ENCODE measurements at places on chromosomes 1 and 21.

DNA sequence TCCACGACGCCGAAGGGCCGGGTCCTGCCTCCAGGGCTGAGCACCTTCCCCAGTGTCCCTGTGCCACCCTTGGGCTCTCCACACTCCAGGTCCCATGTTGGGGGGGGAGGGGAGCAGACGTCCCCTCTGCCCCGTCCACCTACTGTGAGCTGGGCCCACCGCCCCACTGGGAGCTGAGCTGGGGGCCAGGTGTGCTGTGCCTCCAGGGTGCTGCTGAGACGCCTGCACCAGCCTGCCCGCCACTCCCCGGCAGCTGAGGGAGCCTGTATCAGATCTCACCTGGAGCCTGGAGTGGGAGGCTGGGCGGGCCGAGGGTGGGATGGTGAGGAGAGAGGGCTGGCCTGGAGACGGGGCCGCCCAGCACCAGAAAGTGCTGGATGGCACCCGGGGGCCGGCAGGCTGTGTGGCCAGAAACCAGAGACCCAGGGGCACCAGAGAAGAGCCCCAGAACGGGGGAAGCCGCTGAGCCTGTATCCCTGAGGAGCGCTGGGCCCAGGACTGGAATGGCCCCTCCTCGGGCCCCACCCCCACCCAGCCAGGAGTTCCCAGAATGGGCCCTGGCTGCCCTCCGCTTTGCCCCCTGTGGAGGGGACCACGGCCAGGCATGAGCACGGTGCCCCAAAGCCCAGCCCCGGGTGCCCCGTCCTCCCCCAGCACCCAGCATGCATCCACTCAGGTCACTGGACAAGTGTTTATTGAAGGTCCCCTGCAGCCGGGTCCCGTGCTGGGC lies 3.4 kb downstream of the TNFRSF18 start:
- no peak for DNase-seq

- DNase-seq, result no peak
Measured at GRCh38 chr1:25255706-25256577, 8.7 kb upstream of the RSRP1 start.

GRCh38 chr1:232438476-232438875 lies 191.5 kb downstream of the SIPA1L2 start:
- DNase-seq, result no peak

DNA sequence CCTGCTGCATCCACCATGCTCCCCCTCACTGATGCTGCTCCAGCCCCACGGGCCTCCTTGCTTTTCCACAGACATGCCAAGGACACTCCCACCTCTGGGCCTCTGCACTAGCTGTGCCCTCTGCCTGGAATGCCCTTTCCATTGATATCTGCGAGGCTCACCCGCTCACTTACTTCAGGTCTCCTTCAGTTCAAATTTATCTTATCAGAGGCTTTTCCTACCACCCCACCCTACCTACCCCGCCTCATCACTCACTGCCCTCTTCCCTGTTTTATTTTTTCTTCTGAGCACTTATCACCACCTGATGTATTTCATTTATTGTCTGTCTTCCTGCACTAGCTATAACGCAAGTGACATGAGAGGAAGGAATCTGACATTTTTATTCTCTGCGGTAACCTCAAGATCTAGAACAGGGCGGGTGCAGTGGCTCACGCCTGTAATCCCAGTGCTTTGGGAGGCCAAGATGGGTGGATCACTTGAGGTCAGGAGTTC lies 7.0 kb downstream of the HSPG2 start:
- peak; percentile 85 for DNase-seq

- DNase-seq, result peak; percentile 28
Measured at GRCh38 chr1:222867316-222867715, 52.5 kb downstream of the DISP1 start.

GRCh38 chr1:91697416-91697815 lies 188.5 kb downstream of the TGFBR3 start:
- peak; percentile 26 for DNase-seq

- DNase-seq, result no peak
Measured at GRCh38 chr1:32106663-32107275, 1.1 kb upstream of the KPNA6 start.

DNA sequence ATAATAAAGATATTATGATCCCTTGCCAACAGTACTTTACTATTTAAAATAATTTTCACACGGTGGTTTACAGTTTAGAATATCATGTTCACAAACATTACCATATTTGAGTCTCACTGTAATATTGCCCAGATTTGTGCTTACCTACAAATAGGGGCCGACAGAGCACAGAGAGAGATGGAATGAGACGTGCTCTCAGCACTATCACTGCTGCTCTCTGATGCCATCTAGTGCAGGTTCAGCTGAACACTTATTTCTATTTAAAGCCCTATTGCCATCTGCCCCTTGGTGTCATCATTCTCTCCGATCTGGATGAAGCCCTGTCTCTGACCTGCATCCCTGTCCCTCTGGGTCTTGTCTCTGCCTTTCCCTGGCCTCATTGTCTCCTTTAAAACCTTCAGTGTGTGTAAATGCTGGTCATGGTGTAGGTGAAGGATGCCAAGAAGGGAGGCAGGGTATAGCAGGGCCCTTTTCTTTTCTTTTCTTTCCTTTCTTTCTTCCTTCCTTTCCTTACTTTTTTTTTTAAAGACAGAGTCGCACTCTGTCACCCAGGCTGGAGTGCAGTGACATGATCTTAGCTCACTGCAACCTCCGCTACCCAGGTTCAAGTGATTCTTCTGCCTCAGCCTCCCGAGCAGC lies 6.9 kb upstream of the GPATCH4 start:
- peak; percentile 79 for DNase-seq

DNA sequence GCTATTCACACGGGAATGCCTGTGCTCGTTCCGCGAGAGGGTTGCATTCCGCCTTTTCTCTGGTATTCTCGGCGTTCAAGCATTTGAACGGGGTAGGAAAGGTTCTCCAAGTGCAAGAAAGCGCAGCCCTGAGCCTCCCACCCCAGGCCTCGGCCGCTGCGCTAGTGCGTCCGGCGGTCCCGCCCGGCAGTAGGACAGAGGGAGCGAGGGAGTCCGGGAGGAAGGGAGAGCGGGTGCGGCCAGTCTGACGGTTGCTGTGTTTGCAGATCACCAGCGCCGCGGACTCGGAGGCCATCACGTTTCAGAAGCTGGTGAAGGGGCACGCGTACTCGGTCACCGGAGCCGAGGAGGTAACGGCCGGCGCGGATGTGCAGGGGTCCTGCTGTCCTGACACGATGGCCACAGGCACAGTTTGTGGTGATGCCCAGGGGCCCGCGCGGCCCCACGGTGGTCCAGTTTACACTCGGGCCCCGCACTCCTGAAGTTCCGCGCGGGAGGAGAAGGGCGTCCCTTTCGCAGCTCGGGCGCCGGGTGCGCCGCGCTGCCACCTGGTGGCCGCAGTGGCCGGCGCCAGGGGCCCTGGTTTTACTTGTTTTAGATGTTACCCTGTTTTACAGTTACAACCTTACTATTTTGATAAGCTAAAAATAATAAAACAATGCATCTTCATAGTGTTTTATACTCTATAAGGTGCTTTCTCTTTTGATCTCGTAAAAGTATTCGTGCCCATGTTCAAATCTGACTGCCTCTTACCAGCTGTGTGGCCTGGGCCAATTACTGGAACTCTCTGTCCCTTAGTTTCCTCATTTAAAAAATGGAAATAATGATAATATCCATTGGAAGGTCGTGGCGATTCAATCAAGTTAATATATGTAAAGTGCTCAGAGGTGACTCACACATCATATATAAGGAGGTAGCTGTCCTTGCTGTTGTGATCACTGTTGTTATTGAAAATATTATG lies 36.7 kb downstream of the CAPN2 start:
- DNase-seq, result peak; percentile 81

DNA sequence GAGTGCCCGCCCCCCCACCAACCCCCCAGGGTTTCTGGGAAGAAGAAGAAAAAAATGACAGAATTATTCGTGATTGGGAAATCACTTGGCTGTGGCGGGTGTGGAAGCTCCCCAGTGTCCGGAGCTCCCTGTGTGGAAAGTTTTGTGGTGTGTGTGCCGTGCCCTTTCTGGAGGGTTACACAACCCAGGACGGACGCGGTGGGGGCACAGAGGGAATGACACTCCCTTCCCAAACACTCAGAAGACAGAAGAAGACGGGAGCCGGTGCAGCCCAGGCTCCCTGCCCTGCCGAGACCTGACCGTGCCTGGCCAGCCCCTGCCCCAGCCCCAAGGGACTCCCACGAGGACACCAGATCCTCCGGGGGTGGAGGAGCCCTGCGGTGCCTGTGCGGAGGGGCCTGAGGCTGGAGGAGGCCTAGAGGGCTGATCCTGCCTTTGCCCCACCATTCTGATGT lies 33.0 kb upstream of the ADARB1 start:
- DNase-seq, result no peak

- DNase-seq, result no peak
Measured at GRCh38 chr1:66943361-66943969, 18.7 kb downstream of the MIER1 start.

DNA sequence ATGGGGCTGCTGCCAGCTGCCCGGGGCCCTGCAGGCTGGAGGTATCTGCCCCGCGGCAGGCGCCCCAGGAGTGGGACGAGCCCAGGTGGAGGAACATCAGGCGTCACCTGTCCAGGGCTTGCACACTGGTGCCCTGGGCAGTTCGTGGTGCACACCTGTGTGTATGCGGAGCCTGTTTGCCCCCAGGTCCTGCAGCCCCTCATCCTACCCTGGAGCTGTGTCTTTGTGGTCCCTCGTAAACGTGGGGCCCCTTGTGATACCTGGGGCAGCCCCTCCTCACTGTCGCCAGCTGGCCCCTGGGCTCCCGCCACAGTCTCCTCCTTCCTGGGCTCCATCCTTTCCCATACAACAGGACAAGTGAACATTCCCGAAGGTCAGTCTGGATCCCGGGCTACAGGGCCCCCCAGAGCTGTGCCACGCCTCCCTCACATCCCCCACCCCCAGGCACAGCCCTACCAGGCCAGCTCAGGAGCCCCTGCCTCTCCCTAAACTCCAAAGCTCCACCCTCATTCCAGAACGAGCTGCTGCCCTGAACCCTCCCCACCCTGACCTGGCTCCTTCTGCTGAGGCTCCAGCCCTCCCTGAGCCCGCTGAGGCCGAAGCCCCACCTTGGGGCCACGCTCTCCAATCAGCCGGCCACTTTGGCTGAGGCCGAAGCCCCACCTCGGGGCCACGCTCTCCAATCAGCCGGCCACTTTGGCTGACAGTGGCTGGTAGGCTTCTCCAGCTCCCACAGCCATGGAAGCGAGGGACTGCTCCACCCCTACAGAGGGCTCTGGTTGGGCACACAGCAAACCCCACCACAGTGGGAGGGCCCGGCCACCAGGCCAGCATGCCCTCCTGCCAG lies 42.6 kb downstream of the UBE2G2 start:
- no peak for DNase-seq

DNA sequence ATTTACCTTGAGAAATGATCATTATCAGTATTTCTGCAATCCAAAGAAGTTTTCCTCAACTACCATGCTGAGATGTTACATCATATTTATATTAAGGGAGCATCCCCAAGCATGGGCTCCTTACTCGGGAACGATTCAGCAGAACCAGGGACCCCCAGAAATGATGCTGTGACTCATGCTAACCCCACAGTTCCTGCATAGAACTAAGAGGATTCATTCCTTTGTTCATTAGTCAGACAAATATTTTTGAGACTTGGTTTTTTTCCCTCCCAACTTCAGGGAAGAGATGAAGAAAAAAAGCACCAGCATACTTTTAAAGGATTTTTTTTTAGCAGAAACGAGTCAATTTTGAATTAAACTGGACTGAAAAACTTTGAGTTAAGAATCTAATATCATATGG lies 49.2 kb upstream of the COL24A1 start:
- DNase-seq, result no peak

DNA sequence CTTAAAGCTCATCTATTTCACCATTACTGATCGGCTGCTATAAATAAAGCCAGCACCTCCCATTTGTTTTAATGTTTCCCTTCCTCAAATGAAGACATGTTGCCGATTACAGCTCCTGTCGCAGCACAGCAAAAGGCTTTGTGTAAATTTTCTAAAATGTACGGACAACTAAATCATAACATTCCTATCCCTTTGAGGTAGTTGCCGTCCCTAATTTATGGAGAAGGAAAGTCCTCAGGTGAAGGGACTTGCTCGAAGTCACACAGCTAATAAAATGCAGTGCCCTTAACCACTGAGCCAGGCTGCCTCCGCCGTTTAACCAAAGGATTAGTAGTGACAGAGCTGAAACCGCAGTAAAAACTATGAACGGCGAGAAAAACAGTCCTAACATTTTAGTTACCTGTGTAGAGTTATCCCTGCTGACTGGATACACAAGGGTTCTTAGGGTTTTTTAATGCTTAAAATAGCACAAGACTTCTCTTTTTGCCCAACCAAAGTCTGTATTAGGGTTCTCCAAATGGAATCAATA lies 871 bp downstream of the PINK1 start:
- DNase-seq, result peak; percentile 16

- peak; percentile 92 for DNase-seq
Measured at GRCh38 chr1:41498804-41499203, 14.3 kb upstream of the EDN2 start.

DNA sequence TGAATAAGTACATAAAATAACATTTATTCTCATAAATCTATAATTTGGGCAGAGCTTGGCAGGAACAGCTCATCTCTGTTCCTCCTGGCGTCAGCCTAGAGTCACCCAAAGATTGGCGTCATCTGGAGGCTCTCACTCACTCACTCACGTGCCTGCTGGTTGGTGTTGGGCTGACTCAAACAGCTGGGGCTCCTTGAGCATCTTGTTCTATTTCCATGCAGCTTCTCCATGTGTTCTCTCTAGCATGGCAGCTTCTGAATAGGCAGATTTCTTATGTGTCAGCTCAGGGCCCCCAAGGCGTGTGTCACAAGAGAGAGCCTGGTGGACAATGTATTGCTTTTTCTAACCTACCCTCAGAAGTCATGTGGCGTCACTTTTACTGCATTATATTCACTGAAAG lies 70.6 kb upstream of the RAB3GAP2 start:
- DNase-seq, result no peak

DNA sequence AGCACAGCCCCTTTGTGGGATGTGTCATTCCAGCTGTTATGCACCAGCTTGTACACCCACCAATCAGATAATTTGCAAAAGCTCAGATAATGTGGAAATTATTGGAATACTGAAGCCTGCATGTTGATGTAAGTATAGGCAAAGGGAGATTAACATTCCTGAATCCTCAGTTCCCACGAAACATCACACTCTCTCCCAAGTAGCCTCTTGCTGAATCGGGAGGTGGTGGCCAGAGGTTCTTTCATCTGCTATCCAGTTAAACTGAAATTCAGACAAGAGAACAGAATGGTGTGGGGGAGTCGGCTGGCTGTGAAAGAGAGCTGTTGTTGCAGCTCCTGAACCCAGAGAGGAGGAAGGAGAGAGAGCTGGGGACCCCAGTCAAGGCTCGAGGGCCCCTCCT lies 170.9 kb downstream of the ZBTB18 start:
- DNase-seq, result no peak

GRCh38 chr21:34808569-34809204 lies 139.9 kb downstream of the CLIC6 start:
- DNase-seq, result no peak

Data from small intestine (tissue), 16 donors.